HepG2 (cell line): ENCODE measurements at places on chromosomes 2 and 18. TPM values are rescaled to one million over a fixed set of nuclear protein-coding genes. Genes with fewer than 3 reads are reported as not detected.

GRCh38 chr2:11375025-11375688, 30.7 kb upstream of the ROCK2 start:
- H3K27me3 ChIP-seq: no peaks in the 10 kb centered on the region
- peak overlapping the region; percentile 49 for H3K27ac ChIP-seq
- DNase-seq: no peak
- H3K4me1 ChIP-seq: peaks cover 100% of the 10 kb centered on the region

DNA sequence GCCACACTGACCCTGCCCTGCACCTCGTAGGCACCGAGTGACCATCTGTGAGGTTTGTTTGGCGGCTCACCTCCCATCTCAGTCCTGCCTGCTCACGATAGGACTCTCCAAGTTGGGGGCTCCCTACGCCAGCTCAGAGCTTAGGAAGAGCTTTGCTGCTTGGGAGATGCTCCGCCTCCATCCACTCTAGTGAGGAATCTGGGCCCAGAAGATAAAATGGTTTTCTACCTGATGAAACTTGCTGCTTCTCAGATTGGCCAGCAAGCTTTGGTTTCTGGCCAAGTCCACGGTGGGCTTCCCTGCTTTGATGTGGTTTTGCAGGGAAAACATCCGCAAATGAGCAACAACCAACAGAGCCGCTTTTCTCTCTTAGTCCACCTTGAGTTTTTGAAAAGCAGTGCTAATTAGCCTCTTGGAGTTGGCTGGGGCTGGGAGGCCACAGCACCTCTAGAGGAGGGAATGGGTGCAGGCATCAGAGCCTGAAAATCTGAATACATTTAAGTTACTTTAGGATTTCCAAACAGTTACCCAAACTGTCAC, 42.2 kb downstream of the THNSL2 start:
- DNase-seq: peak; percentile 90
- no peak overlapping the region for H3K4me3 ChIP-seq
- H3K27ac ChIP-seq: peak overlapping the region; percentile 88

DNA sequence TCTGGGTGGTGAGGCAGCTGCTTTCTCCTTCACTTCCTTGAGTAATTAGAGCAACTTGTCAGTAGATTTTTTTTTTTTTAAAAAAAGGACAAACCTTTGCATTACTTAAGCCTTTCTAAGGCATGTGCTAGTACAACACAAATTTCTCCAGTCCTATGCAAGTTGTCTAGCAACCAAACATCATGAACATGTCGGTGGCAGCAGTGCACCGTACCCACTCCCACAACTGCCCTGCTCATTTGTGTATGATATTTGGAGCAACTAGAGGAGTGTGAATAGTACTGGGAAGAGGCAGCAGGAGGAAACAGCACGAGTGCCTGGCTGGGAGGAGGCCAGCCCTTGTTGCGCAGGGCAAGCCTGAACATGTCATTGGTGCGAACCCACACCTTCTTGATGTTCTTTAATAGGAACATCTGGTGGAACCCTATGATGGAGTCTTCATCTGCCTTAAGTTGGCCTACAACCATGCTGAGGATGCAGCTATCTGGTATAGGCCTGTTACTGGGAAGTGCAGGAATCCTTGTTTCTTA, 238.3 kb downstream of the TDRD15 start:
- no peak overlapping the region for H3K4me3 ChIP-seq
- no peak overlapping the region for H3K27ac ChIP-seq
- no peak for DNase-seq
- H3K36me3 ChIP-seq: no peaks in the 10 kb centered on the region
- no peaks in the 10 kb centered on the region; the same call in 2 of the 3 replicates for H3K27me3 ChIP-seq

ATL2 gene
- total RNA-seq: 110 and 119 TPM in 2 replicates

RAB6C gene
- not detected in 2 replicates for total RNA-seq

SERPINB12 gene
- not detected in 2 replicates for total RNA-seq
